ENCODE measurements at places on chromosomes 2 and 18. TPM values are rescaled to one million over a fixed set of nuclear protein-coding genes. Genes with fewer than 3 reads are reported as not detected.

Gene VIT
- total RNA-seq, result 0.21 TPM

Gene NTSR2
- not detected for total RNA-seq

Gene SPATA3
- total RNA-seq, result not detected

Gene TP53I3
- total RNA-seq, result 67.5 TPM

Gene CEBPZ
- total RNA-seq, result 43.6 TPM

Gene SGPP2
- 54.0 TPM for total RNA-seq

Gene REG3A
- 0.32 TPM for total RNA-seq

Gene UPP2
- not detected for total RNA-seq

Gene FTCDNL1
- total RNA-seq, result 1.8 TPM

Gene RGPD4
- total RNA-seq, result 0.24 TPM
